ENCODE measurements at places on chromosomes 7 and 10.

DNA sequence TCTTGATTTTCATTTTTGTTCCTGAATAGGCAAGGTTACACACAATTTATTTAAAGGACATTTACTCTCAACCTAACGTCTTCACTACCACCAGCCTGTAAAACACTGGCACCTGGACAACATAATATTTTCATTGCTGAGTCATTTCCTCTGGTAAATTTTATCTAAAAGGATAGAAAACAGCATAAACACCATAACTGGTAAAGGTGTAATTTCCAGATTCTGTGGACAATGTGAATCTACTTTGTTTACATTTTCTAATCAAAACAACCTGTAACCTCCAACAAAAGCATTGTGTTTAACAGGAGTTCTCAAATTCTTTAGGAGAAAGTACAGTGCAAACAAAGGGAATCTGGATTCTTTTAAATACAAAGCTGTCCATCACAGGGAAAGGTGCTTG, 472.0 kb upstream of the AKR1E2 start:
- DNase-seq = no peak

DNA sequence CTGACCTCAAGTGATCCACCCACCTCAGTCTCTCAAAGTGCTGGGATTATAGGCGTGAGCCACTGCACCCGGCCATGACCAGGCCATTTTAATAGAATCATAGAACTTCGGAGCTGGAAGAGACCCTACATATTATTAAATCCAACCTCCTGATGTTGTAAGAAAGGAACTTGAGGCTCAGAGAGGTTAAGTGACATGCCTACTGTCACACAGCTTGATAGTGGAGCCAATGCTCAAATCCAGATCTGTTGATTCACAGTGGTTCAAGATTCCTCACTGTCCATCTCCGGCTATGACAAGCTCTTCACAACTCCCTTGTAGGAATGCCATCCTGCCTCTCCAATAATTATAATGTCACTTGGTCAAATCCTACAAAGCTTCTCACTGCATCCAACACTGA, 65.3 kb downstream of the MYOF start:
- no peak for DNase-seq

DNA sequence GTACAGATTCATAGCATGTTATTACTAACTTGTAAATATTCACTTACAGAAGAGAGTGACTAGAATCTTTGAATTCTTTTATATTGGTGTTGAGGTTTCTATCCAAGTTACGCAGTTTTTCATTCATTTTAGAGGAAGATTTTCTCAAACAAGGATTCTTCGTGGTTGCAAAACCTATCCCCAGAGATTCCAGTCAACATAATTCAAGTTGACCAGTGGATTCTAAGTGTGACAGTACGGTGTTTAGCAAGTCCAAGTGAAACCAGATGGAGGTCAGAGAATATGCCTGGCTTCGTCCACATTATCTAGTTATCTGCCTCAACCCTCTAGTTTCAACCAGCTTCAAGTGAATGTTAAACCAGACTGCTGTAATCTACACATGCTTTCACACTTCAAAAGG, 131.9 kb downstream of the SDK1 start:
- no peak for DNase-seq

DNA sequence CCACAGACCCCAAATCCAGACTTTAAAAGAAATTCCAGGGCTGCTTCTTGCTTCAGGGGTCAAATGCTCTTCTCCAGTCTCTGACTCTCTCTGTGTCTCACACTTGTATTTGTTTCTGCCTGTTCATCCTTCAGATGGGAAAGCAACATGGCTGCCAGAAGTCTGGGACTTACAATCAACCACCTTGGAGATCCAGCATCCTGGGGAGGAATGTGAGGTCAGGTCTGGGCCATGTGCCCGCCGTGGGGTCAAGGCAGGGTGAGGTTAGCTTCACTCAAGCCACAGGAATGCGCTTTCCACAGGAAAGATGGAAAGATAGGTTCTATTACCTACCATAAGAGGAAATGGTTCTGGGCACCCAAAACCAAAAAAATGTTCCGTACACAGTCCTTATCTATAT, 34.3 kb upstream of the NPVF start:
- DNase-seq = no peak

- DNase-seq = no peak
Measured at GRCh38 chr7:28200598-28200997, 20.0 kb upstream of the JAZF1 start.

DNA sequence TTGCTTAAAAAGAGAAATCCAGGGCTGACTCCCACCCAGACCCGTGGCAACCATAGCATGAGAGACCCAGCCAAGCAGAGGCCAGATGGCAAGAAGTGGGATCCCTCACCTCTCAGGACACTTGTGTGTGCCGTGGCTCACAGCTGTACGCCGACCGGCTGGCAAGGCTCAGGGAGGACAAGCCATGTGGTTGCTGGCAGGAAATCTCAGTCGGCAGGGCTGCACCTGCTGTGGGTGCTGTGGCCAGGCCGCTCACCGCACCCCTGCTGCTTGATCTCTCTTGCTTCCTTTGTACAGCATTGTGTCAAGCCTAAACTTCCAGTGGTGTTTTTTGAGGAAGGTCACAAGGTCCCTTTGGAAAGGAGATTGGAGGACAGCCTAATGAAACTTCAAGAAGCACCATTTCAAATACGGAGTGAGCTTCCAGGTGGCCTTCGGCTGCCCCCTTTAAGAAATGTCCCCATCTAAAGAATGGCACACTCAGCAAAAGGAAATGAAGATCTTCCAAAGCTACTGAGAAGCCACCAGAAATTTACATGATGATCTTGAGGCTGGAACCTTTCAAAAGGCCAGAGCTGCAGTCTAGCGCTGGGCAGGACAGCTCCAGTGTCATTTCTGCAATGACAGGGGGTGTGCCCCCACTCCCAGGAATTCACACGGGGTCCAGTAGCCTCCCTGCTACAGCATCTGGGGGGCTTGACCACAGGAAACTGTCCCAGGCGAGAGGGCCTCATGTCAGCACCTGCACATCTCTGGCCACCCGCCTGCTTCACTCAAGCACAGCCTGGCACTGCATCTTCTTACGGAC, 409.0 kb upstream of the MGMT start:
- no peak for DNase-seq

GRCh38 chr10:128739930-128740329, 613.7 kb upstream of the MKI67 start:
- no peak for DNase-seq

- no peak for DNase-seq
Measured at GRCh38 chr7:727806-728460, 852 bp upstream of the PRKAR1B start.

- no peak for DNase-seq
Measured at GRCh38 chr10:117964536-117964935, 82.2 kb downstream of the RAB11FIP2 start.

DNA sequence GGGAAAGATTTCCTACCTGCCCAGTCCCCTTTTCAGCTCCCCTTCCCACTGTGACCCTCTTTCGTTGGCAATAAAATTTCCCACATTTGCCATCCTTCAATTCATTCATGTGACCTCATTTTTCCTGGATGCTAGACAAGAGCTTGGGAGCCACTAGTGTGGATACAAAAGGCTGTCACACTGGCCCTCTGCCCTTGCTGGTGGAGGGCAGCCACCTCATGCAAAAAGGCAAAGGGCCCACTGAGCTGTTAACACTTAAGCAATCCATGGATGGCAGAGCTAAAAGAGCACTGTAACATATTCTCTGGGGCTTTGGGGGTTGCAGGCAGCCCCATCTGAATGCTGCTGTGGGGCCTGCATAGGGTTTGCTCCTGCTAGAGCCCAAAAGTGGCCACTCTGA, 315.1 kb downstream of the NEBL start:
- no peak for DNase-seq

GRCh38 chr7:139749545-139749944, 28.3 kb downstream of the HIPK2 start:
- no peak for DNase-seq

DNA sequence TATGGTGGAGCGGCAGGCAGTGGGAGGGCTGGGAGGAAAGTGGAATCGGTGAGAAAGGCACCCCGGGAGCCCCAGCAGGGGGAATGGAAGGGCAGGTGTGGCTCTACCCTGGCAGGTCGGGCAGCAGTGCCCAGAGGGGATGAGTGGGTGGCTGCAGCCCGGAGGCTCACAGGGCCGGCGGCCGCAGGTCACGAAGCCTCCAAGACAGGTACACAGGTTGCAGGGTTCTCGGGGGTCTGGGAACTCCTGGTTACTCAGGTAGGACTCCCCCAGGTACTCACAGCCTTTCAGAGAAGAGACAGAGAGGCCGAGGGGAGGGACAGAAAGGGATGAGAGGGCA, 21.8 kb downstream of the KCP start:
- DNase-seq = no peak

DNA sequence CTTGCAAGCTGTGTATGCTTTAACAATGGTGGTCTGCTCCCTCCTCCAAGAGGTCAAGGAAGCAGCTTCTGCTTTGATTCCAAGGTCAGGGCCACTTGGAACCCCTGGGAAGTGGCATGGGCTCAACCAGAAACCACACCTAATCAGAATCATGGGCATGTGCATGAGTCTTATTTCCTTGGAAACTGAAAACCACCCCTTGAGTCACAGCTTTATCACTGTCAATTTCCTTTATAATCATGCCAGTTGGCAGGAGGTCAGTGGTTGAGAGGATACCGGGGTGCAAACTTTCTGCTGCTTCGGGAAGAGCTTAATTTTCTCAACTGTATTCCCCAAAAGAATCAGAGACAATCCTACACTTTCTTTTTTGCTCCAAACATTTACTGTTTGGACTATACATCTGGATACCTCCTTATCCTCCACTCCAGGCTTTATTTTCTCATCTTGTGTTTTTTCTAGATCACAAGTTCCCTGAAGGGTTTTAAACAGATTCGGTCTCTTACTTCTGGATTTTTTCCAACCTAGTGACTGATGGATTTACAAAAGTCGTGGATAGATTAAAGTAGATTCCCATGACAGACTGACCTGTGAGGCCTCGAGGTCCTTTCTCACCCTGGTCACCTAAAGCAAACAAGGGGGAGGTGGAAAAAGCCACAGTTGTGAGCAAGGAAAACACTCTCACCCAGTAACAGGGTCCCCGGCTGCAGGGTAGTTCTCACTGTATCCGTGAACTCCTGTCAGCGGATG, 36.0 kb downstream of the COL17A1 start:
- DNase-seq = no peak

DNA sequence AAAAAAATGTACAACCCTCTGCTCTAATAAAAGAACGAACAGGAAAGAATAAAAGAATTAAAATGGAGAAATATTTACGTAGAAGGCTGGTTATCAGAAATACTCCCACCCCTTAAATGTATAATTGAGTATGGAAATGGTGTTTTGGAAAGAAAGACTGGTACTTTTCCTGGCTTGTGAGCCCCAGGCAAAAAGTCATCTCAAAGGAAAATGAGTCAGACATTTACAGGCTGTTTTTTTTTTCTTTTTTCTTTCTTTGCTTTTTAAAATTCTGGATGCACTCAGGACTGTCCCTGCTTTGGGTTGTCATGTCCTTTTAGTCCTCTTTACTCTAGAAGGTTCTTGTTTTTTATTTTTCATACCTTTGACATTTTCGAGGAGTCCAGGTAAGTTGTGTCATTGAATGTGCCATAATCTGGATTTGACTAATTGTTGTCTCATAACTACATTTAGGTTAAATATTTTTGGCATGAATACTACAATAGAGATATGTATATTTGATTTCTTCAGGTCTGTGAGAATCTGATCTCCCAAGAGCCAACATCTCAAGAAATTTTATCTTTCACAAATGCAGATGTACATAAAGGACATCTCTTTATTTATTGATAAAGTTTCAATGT, 313.0 kb upstream of the GLI3 start:
- no peak for DNase-seq

DNA sequence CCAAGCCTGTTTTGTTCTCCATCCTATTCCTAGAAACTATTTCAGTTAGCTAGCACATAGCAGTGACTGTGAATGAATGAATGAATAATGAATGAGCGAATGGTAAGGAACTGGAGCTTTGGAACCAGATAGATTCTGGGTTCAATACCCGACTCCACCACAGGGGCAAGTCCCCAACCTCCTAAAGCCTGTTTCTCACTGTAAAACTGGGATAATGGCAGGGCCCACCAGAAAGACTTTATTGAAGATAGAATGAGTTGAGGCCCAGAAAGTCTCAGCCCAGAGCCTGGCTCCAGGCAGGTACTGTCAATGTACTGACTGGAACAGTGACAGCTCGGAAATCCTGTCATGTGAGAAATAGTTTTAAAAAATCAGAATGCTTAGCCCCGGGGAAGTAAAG, 1.1 kb upstream of the CDH23 start:
- no peak for DNase-seq

DNA sequence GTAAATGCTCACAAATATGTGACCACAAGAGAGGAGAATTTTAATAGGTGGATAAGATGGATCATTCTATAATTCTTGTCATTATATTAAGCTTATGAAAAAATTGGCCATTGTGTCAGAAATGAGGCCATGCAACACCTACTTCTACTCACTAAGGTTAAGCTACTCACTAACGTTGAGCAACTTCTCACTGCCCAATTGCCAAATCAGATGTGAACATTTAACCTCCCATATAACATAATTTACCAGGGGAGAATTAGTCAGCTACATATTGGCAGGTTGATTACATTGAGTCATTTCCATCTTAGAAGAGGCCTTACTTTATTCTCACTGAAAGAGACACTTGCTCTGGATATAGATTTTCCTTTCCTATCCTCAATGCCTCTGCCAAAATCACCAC, 211.2 kb upstream of the DGKB start:
- no peak for DNase-seq

DNA sequence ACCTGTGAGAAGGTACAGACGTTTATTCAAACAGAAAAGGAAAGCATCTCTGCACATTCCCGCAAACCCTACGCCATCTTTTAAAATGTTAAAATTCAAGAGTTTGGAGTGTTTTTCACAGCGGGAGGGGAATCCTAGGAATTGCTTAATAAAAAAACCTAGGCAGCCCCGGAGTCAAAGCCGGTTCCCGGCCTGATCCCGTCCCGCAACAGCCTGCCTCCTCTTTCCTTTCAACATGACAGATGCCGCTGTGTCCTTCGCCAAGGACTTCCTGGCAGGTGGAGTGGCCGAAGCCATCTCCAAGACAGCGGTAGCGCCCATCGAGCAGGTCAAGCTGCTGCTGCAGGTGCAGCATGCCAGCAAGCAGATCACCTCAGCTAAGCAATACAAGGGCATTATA, 123.0 kb upstream of the VSTM2A start:
- DNase-seq = no peak

- no peak for DNase-seq
Measured at GRCh38 chr10:4337563-4337962, 488.4 kb upstream of the AKR1E2 start.

DNA sequence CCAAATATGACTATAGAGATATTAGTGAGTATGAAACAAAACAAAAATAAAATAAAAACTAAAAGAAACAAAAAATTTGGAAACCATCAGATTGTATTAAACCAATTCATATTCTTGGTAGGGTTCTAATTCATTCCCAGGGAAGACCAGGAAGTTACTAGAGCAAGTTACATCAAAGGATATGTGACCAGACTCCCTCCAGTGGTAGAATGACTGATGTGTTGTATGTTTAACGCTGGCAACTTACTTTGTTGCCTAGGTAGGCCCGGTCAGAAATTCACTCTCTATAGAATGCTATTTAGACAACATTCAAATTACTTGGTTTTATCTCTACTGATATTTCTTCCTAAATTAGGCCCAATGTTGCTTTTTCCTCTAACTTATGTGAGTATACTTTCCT, 5.2 kb downstream of the PHYHIPL start:
- no peak for DNase-seq

Measured in stimulated activated CD4-positive, alpha-beta T cell treated with anti-CD3 and anti-CD28 coated beads, Interleukin-2, amount 100 ng/mL, for 24 hours (primary cell).